ENCODE measurements at places on chromosomes 11 and 22. TPM values are rescaled to one million over a fixed set of nuclear protein-coding genes. Genes with fewer than 3 reads are reported as not detected.
A peak's percentile ranks its signal among the peaks of the same experiment; 100 is the strongest.

DNA sequence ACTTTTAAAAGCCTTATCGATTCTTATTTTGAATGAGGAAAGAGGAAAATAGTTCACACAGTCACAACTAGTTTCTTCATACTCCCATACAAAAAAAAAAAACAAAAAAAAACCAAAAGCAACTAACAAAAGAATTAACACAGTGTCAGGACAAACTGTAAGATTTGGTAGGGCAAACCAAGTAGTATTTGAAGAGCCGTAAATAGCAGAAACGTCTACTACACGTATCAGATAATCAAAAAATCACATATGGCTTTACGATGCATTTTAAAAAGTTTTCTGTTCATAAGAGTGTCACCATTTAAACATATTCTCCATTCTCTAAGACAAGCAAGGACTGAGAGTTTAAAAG is 2.3 kb downstream of the PICALM start:
- DNase-seq = no peak

MUC5B gene
- polyA plus RNA-seq = 0.01 TPM

DNA sequence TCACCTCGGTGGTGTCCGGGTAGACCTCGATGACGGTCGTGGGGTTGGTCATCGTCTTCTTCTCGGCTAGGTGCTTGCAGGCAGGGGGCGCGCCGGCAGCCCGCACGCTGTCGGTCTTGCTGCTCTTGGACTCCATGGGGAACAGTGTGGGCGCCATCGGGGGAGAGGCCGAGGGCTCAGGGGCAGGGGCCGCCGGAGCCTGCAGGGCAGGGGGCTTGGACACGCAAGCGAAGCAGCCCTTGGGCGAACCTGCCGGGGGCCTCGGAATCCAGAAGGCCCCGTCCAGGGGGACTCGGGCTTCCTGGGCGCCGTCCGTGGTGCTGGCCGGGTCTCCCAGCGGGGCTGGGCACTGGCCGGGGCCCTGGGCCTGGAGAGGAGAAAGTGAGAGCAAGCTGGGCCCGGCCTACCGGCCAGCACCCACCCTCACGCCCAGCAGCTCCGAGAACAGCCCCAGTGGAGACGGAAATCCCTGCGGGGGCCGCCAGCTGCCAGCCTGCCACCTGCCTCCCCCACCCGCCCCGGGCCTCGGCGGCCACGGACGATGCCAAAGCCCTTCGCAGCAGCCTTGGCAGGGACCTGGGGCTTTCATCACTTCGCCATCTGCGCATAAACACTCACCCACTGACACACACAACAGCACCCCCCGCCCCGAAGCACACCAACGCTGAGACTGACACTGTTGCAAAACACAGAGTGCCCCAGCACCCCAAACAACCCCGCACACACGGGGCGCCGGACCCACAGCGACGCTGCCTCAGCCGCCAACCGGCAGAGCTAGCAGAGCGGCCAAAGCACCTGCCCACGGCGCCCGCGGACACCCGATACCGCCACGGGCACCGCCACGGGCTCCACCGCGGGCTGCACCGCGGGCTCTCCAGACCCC is 2.4 kb downstream of the IFITM10 start:
- DNase-seq = no peak

- no peak for DNase-seq
Measured at GRCh38 chr22:27197052-27197451, 539.7 kb downstream of the MIAT start.

DNA sequence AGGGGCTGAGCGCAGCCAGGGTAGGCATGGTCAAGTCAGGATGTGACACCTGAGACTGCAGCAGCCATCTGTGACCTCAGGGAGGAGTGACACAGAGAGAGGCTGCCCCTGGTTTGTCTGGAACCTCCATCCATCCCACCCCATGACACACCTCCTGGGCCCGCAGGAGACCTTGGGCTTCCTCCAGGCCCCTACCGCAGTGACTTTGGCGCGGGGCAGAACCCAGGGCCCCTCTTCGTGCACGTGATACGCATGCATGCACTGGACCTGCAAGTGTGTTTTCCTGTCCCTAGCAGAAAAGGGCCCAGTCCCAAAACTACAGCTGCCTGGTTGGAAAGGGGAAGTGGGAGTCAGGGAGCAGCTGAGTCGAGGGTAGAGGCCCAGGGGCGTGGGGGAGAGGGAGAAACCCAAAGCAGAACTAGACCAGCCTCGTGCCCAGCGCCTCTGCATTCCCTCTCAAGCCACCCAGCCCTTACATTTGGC is 7.9 kb upstream of the CYTH4 start:
- DNase-seq = no peak

DNA sequence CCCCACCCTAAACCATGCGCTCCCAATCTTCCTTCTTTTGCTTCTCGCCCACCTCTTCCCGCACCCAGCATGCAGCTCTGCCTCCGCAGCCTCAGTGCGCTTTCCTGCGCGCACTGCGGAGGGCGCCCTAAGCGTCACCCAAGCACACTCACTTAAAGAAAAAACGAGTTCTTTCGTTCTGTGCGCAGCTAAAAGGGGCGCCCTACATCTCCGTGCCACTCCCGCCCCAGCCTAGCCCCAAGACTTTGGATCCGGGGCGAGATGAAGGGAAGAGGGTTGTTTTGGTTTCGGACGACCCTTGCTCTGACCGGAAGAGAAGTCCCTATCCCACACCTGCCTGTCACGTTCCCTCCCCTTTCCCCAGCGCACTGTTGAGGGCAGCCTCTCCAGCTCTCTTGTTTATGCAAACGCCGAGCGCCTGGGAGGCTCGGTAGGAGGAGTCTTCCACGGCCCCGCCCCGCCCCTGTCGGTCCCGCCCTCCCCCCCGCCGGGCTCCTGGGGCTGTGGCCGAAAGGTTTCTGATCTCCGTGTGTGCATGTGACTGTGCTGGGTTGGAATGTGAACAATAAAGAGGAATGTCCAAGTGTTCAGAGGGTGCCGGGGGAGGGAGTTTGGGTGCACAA is 5.3 kb downstream of the VSIG2 start:
- no peak for DNase-seq

- DNase-seq = no peak
Measured at GRCh38 chr11:61954851-61955421, 4.8 kb downstream of the BEST1 start.

- DNase-seq = no peak
Measured at GRCh38 chr11:34006876-34007275, 44.7 kb upstream of the CAPRIN1 start.

PRRG4 gene
- 4.9 TPM for polyA plus RNA-seq

CARD16 gene
- polyA plus RNA-seq = 2.1 TPM

APLNR gene
- 105 TPM for polyA plus RNA-seq

- peak; percentile 52 for DNase-seq
Measured at GRCh38 chr11:43576803-43577521, 103.6 kb upstream of the HSD17B12 start.

DNA sequence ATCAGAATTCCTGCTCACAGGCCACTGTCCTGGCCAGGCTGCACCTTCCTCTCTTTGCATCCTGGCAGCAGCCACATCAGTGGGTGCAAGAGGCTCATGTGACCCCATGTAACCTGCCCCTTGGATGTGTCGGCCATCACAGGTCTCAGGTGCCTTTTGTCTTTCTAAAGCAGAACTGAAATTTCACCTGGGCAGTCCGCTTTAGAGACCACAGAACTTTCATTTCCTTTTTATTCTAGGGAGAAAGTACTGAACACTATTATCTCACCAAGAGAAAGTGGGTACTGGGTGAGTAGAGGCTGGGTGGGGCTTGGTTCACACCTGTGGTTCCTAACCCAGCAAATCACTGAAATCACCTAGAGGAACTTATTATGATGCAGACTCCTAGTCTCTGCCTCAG is 51.7 kb upstream of the NUP160 start:
- no peak for DNase-seq

GRCh38 chr11:72140661-72141060 is 5.1 kb downstream of the FOLR3 start:
- DNase-seq = no peak

DNA sequence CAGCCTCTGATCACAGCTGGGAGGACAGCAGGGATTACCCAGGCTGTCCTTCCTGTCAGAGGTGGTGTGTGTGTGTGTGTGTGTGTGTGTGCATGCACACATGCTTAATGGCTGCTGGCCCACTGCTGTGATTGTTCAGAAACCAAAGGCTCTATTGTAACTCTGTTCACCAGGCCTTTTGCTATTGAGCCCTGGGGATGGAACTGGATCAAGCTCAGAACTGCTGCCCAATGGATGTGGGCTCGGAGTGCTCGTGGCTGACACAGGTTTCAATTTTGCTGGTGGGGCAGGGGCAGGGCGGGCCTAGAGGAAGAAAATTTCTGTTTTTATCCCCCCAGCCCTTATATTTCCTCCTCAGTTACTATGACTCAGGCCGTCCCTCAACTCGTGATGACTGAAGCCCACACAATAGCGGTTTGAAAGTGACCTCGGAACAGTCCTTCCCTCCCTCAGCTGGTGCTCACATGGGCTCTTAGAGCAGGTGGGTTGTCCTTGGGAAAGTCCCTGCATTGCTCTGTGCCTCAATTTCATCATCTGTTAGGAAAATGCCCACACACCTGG is 359.3 kb downstream of the TENM4 start:
- DNase-seq = no peak

MUC2 gene
- polyA plus RNA-seq = 0.03 TPM

DNA sequence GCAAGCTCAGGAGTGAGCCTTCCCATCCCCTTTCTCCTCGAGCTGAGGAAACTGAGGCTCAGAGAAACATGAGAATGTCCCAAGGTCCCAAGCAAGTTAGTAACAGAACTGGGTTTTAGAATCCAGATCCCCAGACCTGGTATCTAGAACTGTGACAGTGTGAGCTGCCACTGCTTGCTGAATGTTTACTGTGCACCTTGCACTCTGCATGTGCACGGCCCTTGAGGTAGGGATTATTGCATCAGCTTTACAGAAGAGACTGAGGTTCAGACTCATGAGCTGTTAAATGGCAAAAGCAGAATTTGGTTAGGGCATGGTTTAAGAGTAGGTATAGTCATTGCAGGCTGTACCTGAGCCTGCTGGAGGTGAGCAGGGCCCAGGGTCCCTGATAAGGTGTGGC is 3.8 kb upstream of the MPPED1 start:
- DNase-seq = no peak

DNA sequence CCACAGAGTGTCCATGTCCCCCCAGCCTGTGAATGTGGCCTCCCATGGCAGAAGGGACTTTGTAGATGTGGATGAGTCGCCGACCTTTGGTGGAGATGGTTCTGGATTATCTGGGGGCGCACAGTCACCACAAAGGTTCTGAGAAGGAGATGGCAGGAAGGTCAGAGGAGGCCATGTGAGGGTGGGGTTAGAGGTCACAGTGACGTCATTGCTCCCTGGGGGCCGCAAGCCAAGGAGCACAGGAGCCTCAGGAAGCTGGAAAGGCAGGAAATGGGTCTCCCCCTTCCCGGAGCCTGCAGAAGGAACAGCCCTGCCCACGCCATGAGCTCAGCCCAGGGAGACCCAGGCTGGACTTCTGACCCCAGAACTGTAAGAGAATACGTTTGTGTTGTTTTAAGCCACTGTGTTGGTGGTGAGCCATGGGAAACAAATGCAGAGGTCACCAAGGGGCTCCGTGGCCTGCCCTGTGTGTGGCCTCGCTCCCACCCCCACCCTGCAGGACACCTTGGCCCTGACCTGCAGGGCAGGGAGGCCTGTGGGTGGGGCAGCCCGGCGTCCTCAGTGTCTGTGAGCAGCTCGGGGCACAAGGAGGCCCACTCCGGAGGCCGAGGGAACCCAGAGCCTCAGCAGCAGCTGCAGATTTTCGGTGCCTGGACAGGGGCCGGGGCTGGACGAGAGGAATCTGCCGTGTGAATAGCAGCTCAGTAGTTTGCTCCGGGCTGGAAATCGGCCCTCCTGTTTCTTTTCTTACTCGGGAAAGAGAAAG is 32.1 kb downstream of the GRAMD4 start:
- no peak for DNase-seq

- DNase-seq = no peak
Measured at GRCh38 chr22:29218758-29219408, 13.2 kb downstream of the EMID1 start.

APOA5 gene
- not detected for polyA plus RNA-seq

DNA sequence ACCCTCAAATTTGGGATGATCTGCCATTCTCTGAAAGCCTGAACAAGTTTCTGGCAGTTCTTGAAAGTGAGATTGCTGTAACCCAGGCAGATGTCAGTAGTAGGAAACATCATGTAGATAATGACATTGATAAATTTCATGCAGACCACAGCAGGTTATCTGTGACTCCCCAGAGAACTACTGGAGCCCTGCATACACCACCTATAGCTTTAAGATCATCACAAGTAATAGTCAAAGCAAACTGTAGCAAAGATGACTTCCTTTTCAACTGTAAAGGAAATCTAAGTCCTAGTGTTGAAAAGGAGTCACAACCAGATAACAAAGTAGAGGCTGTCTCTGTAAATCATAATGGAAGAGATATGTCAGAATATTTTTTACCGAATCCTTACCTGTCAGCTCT is 31.0 kb downstream of the DDIAS start:
- DNase-seq = no peak

DNA sequence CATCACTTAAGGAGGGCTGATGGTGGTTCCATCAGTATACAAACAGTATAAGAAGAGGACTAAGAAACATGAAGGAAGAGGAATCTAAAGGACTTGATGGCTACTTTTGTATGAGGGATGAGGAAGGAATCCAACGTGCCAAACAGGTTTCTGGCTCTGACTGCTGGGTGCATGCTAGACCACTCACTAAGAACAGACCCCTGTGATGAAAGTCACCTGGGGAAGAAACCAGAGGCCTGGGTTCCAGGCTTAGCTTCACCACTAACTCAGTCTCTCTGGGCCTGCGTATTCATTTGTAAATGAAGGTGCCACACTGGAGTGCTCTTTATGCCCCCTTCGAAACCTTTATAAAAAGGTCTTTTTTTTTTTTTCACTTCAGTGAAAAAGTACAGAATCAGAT is 55.1 kb downstream of the AAMDC start:
- no peak for DNase-seq

GRCh38 chr11:83566950-83567349 is 280.8 kb upstream of the CCDC90B start:
- no peak for DNase-seq

NCAM1 gene
- polyA plus RNA-seq = 72.5 TPM

DNA sequence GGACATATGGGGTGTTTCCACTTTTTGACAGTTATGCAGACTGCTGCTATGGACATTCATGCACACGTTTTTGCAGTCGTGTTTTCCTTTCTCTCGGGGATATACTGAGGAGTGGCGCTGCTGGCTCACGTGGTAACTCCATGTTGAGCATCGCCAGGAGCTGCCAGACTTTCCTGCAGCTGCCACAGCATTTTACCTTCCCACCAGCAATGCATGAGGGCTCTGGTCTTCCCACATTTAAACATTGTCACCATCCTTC is 95.4 kb downstream of the TBC1D22A start:
- no peak for DNase-seq

CSKMT gene
- 3.8 TPM for polyA plus RNA-seq

KCNE3 gene
- polyA plus RNA-seq = 26.7 TPM

GRCh38 chr11:62918531-62918930 is 2.6 kb downstream of the CHRM1 start:
- no peak for DNase-seq

JOSD1 gene
- polyA plus RNA-seq = 45.3 TPM

FADS3 gene
- polyA plus RNA-seq = 18.4 TPM

- DNase-seq = no peak
Measured at GRCh38 chr22:47194476-47195155, 432.2 kb downstream of the TBC1D22A start.

DNA sequence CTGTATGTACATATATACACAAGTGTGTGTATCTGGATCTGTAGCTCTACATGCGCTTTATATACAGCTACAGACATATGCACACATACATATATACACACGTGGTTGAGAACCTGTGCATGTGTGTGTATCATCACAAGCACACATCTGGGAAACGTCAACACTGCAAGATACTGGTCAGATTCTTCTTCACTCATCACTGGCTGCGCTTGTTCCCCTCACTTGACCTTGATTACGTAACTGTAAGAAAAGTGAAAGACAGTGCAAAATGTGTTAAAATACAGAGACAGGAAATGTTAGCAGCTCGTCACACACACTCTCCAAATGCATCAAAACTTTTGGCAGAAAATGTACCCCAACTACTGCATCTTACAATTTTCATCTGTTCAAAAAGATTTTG is 51.9 kb upstream of the MN1 start:
- no peak for DNase-seq
